ENCODE measurements at places on chromosomes 11 and 22.

GRCh38 chr11:57946628-57947027 is 77.1 kb upstream of the OR9Q1 start:
- DNase-seq: no peak

DNA sequence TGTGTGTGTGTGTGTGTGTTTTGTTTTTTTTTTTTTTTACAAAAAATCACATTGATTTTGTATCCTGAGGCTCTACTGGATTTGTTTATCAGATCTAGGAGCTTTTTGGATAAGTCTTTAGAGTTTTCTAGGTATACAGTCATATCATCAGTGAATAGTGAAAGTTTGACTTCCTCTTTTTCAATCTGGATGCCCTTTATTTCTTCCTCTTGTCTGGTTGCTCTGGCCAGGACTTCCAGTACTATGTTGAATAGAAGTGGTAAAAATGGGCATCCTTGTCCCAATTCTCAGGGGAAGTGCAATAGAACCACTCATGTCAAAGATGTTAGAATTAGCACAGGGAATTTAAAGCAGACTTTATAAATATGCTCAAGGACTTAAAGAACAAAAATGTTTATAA is 32.6 kb upstream of the PRDM11 start:
- DNase-seq: no peak

- DNase-seq: no peak
Measured at GRCh38 chr11:79971255-79971654, 530.4 kb upstream of the TENM4 start.

GRCh38 chr11:100563541-100564280 is 123.4 kb upstream of the ARHGAP42 start:
- DNase-seq: no peak

- DNase-seq: peak; percentile 87
Measured at GRCh38 chr22:38412435-38413084, 42.4 kb downstream of the KCNJ4 start.

- no peak for DNase-seq
Measured at GRCh38 chr11:112249871-112250610, 10.6 kb downstream of the PLET1 start.

GRCh38 chr11:27187848-27188621 is 147.4 kb downstream of the BBOX1 start:
- no peak for DNase-seq

DNA sequence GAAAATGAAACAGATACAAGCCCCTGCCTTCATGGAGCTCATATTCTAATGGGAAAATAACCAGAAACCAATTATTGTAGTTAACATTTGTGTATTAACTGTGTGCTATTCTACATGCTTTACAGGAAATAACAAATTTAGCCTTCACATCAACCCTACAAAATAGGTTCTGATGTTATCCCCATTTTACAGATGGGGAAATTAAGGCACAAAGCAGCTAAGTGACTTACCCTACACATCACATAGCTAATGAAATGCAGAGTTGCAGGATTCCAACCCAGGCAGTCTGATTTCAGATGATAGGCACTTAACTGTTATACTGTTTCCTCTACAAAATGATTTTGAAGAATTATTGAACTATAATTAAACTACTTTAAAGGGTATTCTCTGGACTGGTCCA is 43.7 kb downstream of the KMT5B start:
- no peak for DNase-seq

- DNase-seq: no peak
Measured at GRCh38 chr11:111765320-111765983, 737 bp downstream of the PPP2R1B start.

DNA sequence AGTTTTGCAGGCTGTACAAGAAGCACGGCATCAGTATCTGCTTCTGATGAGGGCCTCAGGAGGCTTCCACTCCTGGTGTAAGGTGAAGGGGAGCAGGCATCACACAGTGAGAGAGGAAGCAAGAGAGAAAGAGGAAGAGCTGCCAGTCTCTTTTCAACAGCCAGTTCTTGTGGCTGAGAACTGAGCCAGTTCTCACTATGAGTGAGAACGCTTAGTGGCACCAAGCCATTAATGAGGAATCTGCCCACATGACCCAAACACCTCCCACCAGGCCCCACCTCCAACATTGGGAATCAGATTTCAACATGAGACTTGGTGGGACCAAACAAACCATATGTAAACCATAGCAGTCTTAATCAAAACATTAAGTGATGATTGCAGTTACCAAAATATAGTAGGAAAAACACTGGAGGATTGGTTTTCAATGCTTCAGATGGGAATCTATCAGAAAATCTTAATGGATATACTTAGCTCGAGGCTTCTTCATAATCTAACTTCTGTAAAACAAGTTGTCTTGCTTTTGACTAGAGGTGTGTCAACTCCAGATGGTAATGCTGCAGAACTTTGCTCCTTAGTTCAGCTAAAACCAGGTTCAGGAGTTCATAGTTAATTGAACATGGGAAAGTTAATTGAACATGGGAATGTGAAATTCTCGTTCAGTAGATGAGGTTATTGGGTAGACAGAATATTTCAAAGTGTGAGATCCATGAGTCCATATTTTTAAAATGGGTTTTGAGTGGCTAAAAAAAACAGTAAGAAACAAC is 12.2 kb downstream of the FAR1 start:
- no peak for DNase-seq

- DNase-seq: no peak
Measured at GRCh38 chr11:123378096-123378495, 52.0 kb upstream of the GRAMD1B start.

DNA sequence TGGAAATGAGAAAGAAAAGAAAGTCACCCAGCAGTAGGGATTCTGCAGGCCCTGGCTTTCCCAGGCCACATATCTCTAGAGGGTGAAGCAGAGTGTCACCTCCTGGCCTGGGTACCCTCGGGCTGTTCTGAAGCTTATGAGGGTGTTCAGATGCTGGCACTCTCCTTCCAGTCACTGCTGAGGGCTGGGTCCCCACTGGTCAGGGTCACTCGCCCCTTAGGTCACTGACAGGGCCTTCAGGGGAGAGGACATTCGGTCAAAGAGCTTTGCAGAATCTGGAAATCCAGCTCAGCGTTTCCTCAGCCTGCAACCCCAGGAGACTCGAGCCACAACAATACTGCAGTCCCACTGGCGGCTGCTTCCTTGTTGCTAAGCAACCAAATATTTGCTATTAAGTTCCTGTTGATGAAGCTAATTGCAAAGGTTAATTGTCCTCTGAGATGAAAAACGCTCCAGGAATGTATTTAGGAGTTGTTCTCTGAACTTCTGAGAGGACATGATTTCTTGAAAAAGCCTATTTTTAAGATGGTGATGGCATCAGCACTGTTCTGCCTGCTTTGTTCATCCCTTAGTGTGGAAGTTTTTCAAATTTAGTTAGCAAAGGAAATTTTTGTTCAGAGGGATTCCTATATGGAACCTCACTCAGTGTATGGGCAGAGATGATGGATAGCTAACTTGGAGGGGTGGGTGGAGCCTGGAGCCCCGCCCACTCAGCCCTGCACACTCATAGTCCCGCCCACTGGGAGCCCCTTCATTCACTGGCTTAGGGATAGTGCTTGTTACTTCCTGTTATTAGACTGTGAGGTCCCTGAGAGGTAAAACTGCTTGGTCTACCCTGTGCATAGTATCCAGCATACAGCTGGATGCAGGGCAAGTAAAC is 109.2 kb downstream of the CSNK2A3 start:
- DNase-seq: peak; percentile 56

GRCh38 chr22:35435201-35435740 is 35.3 kb downstream of the MCM5 start:
- DNase-seq: no peak

- DNase-seq: no peak
Measured at GRCh38 chr11:86673872-86674750, 1.7 kb upstream of the ME3 start.

- no peak for DNase-seq
Measured at GRCh38 chr11:20010156-20010850, 150.0 kb downstream of the DBX1 start.

DNA sequence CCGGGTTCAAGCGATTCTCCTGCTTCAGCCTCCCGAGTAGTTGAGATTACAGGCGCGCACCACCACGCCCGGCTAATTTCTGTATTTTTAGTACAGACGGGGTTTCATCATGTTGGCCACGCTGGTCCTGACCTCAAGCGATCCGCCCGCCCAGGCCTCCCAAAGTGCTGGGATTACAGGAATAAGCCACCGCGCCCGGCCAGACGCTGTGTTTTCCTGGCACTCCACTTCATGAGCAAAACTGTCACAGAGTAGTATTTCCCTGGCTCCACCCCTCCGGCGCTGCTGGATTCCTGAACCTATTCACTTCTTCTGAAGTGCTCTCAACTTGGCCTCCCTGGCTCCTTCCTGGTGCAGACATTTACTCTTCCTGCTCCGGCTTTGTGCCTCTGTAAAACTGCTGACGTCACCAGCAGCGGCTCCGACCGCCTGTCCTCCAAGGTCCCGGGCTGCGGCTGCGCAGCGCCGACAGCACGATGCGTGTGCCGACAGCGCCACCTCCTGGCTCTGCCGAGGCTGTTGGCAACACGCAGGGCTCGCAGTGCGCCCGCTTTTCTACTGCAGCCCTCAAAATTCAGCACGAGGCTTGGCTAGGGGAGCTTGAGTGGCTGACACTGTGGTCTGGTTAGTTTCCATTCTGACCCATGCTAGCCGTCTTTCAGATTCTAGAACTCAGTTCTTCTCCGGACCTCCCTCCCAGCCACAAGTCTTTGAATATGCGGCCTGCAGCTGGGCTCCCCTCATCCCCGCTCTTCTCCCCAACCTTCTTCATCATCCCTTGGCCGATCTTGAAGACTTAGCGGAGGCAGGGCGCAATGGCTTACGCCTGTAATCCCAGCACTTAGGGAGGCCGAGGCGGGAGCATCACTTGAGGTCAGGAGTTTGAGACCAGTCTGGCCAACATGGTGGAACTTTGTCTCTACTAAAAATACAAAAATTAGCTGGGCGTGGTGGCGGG is 36.6 kb downstream of the APOL3 start:
- peak; percentile 94 for DNase-seq

DNA sequence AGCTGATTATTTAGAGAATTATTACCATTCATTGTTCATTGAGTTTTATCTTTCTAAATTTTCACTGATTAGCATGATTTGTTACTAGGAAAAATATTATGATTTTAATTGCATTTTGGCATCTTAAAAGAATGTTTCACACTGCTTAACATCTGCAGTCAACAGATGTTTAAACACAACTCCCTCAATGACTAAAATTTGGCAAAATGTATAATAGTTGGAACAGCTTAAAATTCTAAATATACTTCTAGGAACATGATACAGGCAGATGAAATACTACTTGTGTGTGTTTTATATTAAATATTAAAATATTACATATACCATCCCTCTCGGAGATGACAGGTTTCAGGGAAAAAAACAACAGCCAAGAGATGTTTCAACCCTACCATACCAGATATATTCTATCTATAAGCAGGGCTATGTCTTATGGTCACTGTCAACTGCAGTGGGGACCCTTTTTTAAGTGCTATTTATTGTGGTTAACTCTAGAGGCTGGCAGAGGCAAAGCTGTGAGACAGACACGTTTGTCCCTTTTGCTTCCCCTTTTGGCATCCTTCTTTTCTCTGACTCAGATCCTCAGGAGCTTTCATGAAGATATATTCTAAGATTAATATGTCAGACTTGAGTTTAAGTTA is 81.9 kb downstream of the BDNF start:
- no peak for DNase-seq

DNA sequence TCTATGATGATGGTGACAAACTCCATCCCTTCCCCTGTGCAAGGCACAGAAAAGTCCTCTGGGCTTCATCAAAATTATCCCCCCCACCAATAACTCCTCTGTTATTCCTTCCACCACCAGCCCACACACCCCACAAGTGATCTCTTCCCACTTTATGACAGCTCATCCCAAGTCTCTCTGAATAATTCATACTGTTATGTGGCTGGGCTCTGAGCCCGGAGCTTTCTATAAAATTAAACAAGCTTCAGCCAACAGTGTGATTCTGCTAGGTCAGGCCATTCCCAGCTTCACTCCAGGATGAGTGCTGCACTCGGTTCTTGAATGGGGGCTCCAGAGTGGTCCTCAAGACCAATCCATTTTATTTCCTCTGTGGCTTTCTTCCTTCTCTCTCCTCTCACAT is 83.0 kb downstream of the INSC start:
- no peak for DNase-seq

GRCh38 chr11:65864706-65865471 is 4.7 kb downstream of the MUS81 start:
- no peak for DNase-seq

DNA sequence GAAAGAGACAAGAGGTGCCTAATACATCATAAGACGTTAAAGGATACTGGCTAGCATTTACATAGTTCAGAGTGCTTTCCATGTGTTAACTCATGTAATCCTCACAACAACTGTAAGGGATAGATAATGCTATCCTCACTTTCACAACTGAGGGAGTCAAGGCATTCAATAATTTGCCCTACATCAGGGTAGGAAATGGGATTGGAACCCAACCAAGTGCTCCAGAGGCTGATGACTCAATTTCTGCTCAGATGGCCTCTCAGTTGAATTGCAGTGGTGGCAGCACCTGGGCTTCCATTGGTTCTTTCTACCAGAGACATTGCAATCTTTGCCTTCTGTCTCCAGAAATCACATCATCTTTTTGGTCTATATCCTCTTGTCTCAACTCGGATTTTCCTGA is 232.9 kb downstream of the ETS1 start:
- DNase-seq: no peak

- DNase-seq: no peak
Measured at GRCh38 chr11:62669420-62670161, 1.9 kb upstream of the UQCC3 start.

GRCh38 chr11:56887940-56888339 is 100.8 kb upstream of the OR5AK2 start:
- no peak for DNase-seq

GRCh38 chr11:68632802-68633201 is 51.5 kb upstream of the GAL start:
- DNase-seq: no peak

GRCh38 chr22:30802202-30803166 is 107.8 kb downstream of the OSBP2 start:
- DNase-seq: peak; percentile 85

DNA sequence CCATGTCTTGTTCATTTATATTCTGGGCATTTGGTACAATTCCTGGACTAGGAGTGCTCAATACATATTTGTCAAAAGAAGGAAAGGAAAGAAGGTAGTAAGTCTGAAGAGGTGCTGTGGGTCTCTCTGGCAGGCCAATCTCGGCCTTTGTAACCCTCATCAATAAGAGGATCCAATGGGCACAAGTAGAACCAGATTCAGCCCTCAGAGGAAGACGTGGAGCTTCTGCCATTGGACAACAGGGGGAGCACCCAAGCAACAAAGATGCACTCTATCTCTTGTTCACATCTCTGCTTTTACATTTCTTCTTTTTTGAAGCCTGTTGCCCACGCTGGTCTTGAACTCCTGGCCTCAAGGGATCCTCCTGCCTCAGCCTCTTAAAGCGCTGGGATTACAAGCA is 2.2 kb upstream of the VPS11 start:
- peak; percentile 58 for DNase-seq

- DNase-seq: no peak
Measured at GRCh38 chr11:86484795-86485166, 110.1 kb downstream of the CCDC81 start.

DNA sequence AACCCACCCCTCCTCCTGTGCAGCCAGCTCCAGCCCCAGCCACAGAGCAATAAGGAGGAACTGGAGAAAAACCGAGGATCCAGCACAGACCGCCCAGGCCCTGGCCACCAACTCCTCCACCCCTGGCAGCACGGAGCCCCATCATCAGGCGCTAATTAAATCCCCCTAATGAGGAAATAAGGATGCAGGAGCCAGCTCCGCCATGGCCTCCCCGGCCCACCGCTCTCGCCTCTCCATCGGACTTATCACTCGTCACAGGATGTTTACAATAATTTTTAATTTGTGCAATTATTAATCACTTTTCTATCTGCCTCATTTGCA is 42.6 kb downstream of the BUD13 start:
- DNase-seq: no peak
